Fibroblast of pulmonary artery (primary cell): ENCODE measurements at places on chromosomes 1 and 21.

GRCh38 chr1:161304927-161305866, 4.6 kb downstream of the MPZ start:
- no peak for DNase-seq

GRCh38 chr1:68585351-68585750, 88.5 kb upstream of the DEPDC1 start:
- no peak for DNase-seq

GRCh38 chr1:108732398-108732797, 14.1 kb upstream of the STXBP3 start:
- no peak for DNase-seq

- DNase-seq = no peak
Observed at GRCh38 chr1:59115865-59116264, 181.0 kb upstream of the FGGY start.

- DNase-seq = no peak
Observed at GRCh38 chr1:41611068-41611931, 126.8 kb upstream of the EDN2 start.
